ENCODE measurements at places on chromosomes 1 and 21.

- peak; percentile 37 for DNase-seq
These were observed 33.3 kb downstream of the RCC2 start for GRCh38 chr1:17405898-17406759.

GRCh38 chr1:24500448-24501048 is 2.1 kb upstream of the RCAN3 start:
- no peak for DNase-seq

DNA sequence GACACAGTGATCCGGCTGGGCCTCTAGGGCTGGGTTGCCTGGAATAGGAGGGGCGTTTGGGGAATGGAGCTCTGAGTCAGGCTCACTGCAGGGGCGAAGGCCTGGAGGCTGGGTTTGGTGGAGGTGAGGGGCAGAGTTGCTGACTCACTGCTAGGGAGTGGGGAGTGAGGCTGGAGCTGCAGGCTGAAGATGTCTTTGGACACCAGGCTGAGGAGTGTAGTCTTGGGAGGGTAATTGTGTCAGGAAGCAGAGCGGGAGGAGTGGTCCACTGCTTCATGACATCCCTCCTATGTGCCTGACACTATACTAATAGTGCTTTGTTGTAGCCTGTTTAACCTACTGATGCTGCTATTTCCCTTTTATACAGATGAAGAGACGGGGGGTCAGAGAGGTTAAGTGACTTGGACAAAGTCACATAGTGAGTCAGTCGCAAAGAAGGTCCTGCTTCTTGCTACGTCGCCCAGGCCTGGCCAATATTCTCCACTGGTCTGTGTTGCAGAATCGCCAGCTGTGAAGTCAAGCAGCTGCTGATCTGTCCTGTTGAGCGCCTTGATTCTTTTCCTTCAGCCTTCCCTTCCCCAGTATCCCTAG is 13.6 kb downstream of the ACTL8 start:
- DNase-seq: no peak

GRCh38 chr1:209855623-209856022 is 27.9 kb downstream of the UTP25 start:
- DNase-seq: no peak

DNA sequence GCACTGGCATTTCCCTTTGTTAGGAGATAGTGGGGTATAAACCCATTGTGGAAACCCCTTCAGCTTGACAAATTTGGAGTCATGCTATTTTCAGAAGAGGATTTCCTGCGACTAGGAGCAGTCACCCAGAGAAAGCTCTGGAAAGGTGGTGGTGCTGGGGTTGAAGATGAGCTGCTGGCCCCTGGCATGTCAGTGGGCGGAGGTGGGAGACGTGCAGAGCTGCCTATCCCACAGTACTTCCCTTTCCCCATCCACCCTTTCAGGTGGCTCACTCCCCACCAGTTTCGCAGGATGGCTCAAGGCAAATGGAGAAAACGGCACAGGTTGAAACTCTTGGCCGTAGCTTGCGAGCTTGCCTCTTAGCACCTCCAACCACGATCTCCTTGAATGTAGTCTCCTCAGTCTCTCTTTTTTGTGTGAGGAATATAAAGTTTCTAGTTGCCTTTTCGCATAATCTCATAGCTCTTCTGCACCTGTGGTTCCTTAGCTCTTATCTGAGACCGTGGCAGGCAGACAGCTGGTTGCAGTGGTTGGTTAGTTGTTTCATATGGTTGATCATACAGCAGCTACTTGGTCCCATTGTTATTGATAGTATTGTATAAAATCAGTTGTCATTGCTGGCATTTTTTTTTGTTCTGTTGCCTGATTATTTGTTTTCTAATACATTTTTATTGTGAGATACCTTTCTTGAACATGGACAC is 48.2 kb downstream of the ADARB1 start:
- DNase-seq: no peak

GRCh38 chr1:95435611-95436010 is 201.6 kb downstream of the RWDD3 start:
- DNase-seq: no peak

GRCh38 chr1:151635479-151636072 is 23.7 kb downstream of the SNX27 start:
- DNase-seq: no peak

DNA sequence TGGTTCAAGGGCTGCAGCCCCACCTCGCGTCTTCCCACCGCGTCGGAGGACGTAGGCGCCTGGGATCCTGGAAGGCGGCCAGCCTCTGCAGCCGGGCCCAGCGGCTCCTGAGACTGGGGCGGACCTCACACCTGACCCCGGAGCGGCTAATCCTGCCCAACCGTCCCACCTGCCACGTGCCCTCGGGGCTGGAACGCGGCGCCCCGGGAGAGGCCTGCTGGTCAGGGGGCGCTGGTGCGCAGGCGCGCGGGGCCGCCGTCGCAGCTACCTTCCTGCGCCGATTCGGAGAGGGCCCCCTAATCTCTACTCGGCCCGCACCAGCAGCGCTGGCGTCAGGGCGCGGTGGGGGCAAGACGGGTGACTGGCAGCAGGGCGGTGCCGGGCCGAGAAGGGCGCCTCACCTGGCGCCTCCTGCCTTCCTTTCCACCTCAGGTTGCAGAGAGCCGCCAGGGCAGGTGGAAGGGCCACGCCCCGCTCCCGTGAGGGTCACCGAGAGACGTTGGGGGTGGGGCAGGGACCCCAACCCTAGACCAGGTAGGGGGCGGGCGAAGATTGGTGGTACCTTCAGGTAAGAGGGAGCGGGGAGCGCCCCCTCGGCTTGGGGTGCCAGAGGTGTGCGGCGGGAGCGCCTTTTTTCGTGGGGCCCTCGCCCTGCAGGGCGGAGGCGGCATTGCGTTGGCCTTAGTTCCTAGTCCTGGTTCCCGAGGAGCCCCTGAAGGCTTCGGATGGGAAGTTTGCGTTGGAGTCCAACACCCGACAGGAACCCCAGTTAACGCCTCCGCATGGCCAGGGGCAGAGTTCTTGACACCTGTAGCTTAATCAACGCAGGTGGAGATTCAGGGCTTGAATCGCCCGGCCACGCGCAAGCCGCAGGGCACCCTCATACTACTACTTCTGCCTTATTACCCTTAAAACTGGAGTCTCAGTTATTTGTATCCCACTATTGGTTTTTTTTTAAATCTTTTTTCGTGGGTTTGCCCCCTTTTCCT is at the start of gene TDRD5:
TDRD5 (plus strand) TSS at position 241 of the 989 bp plus-strand sequence. CDS start 784 bp downstream, outside the sequence.
- DNase-seq: no peak

- DNase-seq: no peak
These were observed 5.7 kb upstream of the TNR start for GRCh38 chr1:175749075-175749474.

DNA sequence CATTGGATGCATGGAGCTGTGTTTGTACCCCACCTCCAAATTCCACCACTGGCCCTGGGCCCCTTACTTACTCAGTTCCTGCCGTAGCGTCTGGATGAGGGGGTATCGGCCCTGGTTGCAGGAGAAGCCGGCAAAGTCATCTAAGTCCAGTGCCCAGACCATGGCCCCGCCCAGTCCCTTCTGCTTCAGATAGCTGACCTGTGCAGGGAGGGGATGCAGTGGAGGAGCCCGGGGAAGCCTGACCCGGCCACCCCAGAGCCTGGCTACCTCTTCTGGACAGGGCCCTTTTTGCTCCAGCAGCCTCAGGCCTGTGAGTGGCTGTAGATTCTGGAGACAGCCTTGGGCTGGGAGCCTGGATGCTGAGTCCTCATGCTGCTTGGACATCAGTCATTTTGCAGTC is 11.8 kb downstream of the CHIT1 start:
- no peak for DNase-seq

GRCh38 chr1:20717452-20718342 is at the start of gene KIF17:
Gene KIF17, minus strand, starts transcription at chr1:20718007. Its CDS starts 301 bp downstream, at chr1:20717706.
- peak; percentile 73 for DNase-seq

Data from CD4-positive, alpha-beta T cell treated with Interleukin-4 for 1 hour (primary cell).